ENCODE measurements at places on chromosomes 7 and 10.

DNA sequence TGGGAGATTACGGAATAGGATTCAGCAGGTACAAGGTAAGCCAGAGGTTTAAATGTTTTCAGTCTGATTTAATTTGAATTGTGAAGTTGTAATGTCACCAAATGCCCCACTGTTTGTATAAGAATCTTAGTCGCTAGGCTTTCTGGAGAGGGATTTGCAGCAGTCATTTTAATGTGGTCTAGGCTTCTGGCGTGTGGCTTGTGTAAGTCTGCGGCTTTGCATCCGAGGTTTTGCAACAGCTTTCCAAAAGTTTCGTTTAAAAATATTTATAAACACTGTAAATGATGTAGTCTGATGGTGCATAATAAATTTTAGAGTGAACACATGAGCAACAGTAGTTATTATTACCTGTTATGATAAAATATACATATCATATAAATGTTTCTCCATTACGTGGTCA lies 26.1 kb upstream of the BHLHA15 start:
- DNase-seq: no peak

DNA sequence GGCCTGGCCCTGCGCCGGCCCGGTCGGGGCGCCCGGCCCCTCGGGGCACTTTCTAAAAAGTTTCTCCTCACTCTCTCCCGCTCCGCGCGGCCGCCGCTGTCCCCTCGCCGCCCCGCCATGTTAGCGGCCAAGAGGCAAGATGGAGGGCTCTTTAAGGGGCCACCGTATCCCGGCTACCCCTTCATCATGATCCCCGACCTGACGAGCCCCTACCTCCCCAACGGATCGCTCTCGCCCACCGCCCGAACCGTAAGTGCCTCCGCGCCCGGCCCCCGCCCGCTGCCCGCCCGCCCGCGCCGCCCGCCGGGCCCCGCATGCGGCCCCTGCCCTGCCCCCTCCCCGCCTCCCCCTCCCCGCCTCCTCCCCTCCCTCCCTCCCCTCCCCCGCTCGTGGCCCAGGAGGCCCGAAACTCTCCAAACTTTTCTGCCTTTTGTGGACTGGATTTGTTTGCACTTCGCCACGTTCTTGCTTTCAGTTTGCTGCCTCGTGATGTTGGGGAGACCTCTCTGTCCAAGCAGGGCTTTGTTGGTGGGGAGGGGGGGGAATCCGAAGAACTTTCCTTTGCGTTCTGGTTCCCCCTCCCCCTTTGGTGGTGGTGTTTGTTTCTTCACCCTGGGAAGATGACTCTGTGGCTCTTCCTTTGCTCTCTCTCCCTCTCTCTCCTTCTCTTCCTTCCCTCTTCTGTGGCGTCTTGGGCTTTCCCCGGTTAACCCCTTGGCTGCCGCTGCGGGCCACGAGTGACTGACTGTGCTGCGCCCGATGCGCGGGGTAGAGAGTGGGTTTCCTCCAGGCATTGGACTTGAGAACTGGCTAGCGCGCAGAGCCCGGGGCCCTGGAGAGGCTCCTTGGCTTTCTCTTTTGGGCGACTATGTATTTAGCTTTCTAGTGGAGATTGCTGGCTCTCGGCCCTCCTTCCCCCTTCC lies 1.6 kb downstream of the TCF7L2 start:
- DNase-seq: no peak

- no peak for DNase-seq
Observed at GRCh38 chr7:154364170-154364569, 312.0 kb downstream of the DPP6 start.

- DNase-seq: no peak
Observed at GRCh38 chr10:95391164-95391563, 100.4 kb upstream of the PDLIM1 start.

DNA sequence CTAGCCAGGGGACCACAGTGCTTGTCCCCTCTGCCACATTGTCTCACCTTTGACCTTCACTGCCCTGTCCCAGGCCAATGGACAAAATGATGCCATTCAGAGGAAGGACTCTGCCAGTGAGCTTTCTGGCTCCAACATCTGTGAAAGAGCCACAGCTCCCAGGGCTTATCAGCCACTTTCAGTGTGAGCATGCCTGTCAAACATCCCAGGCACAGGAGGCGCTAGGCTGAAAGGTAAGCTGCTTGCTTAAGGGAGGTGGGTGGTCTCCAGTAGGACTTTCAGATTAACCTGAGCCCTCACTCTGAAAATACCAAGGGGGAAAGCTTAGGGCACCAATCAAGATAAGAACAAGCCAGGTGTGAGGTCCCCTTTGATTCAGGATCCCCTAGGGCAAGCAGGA lies 59.8 kb upstream of the GDF10 start:
- no peak for DNase-seq

DNA sequence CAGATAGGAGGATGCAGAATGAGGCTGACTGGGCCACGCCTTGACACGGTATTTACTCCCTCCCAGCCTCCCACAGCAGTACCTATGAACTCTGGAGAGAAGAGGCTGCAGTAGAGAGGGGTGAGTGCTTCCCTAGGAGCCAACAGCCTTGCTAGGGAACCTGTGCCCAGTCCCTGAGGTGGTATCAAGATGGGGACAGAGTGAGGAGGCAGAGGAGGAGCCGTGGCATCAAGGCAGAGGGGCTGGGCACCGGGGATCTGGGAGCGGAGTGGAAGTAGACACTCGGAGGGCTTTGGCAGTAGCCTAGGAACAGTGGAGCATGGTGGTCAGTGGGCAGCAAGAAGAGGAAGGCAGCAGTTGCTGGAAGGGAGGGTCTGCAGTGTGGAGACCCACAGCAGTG lies 68.7 kb upstream of the CHST15 start:
- no peak for DNase-seq

GRCh38 chr7:94055963-94056362 lies 51.8 kb upstream of the BET1 start:
- no peak for DNase-seq

DNA sequence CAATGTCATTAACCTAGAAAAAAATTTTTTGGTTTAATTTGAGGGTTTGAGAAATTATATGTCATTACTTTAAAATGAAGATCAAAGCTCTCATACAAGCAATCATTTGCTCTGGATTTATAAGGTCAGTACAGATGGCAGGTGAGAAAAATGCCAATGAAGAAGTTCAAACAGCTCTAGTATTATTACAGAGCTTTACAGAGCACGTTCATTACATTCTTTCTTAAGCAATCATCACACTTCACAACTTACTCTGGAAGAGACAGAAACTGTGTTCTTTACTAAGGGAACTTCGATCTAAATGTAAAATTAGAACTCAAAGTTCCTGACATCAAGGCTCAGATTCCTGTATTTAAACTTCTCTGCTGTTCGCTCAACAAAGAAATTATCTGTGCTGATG lies 153.4 kb downstream of the ATE1 start:
- no peak for DNase-seq

- DNase-seq: no peak
Observed at GRCh38 chr10:95756041-95756761, at the start of gene ENTPD1. Gene ENTPD1 (plus strand): TSS chr10:95756163. CDS start chr10:95756240, 77 bp downstream.

DNA sequence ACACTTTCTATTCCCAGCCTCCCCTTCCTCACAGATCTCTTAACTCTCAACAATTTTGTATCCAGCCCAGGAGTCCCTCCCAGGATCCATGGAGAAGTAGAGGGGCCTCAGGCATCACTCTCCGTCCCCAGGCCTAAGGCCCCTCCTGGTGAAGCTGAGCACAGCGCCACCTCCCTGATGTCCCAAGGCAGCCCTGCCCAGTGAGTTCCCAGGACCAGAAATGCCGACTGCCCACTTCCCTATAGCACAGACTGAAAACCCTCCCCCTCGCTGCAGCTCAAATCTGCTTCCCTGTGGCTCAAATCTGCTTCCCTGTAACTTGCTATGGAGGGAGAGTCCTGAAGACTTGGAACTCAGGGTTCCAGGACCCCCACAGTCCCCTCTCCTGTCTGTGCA lies 35.6 kb downstream of the YKT6 start:
- DNase-seq: no peak

DNA sequence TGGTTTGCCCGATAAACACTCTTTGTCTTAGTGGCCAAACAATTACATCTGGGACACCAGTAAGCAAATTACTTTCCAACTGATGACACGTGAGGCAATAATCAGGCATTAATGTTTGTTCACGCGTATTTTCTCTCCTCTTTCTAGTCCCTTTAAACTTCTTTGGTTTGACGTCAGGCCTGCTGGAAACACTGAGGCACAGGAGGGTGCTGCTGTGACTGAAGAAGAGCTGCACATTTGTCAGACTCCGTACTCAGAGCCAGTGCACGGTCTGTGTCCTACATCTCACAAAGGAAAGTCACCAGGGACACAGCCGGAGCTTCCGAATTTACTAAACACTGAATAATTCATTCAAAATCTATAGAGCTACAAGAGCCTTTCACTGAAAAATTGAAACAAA lies 57.6 kb upstream of the ANAPC16 start:
- no peak for DNase-seq

DNA sequence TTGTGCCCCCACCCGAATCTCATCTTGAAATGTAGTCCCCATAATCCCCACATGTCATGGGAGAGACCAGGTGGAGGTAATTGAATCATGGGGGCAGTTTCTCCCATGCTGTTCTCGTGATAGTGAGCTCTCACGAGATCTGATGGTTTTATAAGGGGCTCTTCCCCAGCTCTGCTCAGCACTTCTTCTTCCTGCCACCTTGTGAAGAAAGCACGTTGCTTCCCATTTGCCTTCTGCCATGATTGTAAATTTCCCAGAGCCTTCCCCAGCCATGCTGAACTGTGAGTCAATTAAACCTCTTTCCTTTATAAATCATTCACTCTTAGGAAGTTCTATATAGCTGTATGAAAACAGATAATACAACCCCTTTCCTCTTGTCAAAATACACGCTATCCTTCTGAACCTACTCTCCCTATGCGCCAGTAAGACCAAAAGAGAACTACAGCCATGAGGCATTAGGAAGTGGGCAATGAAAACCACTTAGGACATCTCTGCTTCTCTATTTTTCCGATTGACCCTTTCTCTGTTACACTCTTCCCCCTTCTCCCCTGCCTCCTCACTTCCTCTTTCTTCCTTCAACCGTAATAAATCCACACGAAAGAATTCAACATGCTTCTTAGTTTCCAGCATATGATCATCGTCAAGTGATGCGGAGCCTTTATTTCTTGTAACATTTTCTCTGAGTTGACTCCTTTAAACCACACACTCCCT lies 101.2 kb upstream of the WDR11 start:
- DNase-seq: no peak

- no peak for DNase-seq
Observed at GRCh38 chr7:98774884-98775283, 94.9 kb downstream of the TMEM130 start.
